ENCODE measurements at places on chromosomes 5 and 9.

- DNase-seq = no peak
Measured at GRCh38 chr5:158942217-158942616, 157.5 kb downstream of the EBF1 start.

DNA sequence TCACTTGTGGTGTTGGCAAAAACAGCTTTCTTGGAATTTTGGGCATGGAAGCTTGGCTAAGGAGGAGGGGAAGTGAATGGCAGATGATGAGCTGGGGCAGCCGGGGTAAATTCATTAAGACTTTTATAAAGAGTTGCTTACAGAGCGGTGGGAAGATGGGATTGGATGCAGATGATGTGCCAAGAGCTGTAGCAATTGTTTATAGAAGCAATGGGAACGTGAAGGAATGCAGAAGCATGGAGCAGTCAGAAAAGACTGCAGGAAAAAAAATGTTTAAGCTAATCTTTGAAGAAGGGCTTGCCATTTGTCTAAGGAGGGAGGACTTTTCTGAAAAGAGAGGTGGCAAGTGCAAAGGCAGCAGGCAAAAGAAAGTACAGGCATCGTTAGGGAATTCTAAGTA is 86.6 kb upstream of the SHISAL2B start:
- no peak for DNase-seq

GRCh38 chr9:1490341-1491232 is 440.4 kb downstream of the DMRT2 start:
- peak; percentile 17 for DNase-seq

- no peak for DNase-seq
Measured at GRCh38 chr9:120918931-120919842, 7.4 kb downstream of the TRAF1 start.

DNA sequence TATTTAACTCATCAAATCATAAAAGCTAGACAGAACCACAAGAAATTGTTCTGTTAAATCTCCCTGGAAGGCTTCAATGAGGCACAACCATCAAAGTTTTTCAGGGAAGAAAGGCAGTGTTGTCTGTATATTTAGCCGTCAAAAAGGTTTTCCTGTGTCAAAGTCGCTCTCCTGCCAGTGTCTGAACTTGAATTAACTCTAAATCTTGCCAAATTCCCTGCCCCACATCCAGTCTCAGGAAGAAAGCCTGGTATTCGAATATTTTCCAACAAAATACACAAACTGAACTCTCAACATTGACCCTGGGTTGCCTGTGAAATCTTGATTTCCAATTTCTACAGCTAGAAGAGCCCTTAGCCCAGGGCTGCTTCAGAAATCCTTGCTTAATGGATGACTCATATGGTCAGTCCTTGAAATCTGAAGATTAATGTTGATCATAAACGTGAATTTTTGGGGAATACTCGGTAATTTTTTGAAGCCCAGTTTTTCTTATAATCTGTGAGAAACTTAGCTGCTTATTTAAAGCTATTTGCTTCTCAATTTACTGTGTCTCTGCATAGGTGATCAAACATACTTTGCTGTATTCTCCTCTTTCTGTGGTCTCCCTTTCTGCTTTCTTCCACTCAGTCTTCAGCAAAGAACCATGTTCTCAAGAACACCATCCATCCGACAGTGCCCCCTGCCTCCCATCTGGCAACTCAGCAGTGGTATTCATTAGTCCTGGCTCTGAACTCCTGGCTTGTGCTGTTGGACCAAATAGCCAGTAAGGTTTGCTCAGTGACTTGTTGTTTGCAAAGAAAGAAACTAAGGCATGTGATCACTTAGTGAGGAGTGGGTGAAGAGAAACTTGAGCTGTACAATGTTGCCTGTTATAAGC is 58.9 kb downstream of the NREP start:
- DNase-seq = no peak

DNA sequence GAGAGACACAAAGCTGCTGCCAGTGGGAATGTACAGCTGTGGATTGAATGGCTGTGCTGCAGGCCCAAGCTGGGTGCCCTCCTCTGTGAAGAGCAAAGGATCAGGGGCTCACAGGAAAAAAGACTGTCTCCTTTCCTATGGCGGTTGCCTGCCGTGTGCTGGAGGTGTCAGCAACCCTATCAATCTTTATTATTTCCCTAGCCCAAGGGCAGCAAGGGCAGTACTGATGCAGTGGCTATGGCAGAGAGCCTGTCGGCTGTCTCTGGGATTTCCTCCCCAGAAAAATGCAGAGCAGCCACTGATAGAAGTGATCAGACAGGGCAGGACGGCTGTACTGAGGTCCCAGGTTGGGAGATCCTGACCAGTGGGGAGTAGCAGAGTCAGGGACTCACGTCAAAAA is 117.3 kb upstream of the CDH12 start:
- no peak for DNase-seq

DNA sequence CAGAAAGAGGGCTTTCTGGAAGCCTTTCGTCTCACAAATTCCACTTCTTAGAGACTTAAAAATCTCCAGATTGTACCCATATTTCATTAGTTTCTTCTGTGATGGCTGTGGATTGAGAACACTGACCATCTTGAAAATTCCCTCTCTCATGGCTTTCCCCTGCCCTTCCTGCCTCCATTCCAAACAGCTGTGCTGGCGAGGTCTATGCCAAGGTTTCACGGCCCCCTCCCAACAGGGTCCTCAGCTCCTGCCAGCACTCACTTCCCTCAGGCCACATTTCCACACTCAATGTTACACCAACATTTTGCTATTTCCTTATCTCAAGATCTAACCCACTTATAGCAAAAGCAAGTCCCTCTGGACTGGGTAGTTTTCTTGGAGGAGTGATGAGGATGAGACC is 40.3 kb upstream of the EQTN start:
- no peak for DNase-seq

GRCh38 chr9:72013292-72013760 is 47.1 kb downstream of the C9orf57 start:
- no peak for DNase-seq

GRCh38 chr9:111944241-111944866 is 47.7 kb downstream of the UGCG start:
- no peak for DNase-seq

GRCh38 chr9:90095682-90096081 is 490.9 kb downstream of the GADD45G start:
- no peak for DNase-seq

DNA sequence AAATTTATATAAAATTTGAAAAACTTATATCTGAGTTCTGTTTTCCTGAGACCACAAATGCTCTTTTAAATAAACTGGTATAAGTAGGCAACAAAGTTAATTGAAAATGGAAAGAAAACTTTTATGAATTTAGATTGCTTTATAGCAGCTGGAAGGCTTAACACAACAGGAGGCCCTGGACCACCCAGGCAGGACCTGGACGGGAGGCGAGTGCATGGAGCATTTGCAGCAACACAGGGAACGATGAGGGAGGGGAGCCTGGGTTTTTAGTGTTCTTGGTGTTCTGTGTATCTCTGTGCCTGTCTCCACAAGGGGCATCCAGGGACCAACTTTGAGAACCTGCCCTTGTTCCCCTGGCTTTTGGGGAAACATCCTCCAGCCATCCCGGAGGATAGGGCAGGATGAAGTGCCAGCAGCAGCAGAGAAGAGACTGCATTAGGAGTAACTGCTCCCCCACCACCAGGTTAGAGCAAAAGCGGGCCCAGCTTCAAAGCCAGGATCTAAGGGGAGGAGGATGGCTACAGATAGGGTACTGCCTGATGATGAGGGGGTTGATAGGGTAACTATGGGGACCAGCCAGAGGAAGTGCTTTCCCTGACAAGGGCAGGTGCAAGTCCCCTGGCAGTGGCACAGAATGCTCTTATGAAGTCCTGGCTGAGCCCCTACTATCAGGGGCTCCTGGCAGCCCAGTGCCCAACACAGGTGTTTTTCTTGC is 6.7 kb upstream of the SPATA31E1 start:
- DNase-seq = no peak

DNA sequence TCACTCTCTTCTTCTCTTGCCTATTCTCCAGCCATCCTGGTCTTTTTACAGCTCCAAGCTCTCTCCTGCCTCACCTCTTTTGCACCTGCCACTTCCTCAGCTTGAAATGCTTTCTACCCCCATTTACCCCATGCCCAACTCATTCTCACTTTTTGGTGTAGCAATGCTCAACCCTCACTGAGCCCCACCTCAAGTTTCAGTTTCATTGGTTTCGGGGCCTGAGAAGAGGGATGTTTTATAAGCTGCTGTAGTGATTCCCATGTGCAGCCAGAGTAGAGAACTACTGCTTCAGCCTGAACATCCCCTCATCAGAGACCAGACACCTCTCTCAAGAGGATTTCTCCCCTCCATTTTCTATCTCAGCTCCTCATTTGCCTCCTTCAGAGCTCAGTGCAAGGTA is 45.2 kb upstream of the FYB1 start:
- no peak for DNase-seq

DNA sequence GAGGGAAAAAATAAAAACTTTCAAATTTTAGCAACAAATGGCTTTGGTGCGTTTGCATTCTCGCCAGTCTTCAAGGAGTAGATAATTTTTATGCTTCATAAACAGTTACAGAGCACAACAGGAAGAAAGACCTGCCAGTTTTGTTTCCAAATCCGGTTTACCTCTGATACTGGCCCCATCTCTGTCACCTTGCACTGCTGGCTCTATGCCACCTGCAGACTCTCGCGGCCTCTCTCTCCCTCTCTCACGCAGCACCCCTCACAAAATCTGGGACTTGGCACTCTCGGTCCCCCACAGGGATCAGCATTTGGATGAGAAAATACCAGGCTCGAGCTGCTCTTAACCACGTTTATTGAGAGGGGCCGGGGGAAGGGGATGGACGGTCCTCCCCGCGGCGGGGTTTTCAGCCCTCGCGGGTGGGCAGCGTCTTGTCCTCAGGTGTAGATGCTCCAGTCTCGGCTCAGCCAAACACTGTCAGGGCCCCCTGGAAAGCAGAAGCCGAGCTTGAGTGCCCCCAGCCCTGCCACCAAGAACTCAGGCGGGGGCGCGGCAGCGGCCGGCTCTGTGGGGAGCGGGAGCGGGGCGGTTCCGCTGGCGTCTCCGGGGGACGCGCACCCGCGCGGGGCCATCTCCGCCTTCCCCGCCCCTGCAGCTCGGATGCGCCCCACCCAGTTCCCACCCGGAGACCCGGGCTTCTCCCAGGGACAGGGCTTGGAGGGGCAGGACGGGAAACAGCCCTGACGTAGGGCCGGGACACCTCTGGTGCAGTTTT is 1.3 kb downstream of the SCGB3A1 start:
- DNase-seq = no peak

DNA sequence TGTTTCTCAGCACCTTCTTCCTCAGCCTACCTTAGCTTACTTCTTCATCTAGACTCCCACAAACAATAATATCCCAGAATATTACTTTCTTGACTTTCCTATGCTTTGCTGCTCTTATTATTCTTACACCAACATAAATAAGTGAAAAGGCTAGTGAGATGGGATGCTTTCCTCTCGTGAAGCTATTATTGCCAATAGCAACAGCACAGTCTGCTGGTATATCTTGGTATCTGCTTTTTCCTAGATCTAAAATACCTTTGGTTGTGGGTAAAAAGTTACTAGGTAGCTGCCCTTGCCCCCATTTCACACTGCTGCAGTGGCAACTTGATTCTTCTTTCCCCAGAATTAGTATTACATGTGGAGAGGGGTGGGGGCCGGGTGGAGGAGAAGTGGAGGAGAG is 26.1 kb upstream of the GLIPR2 start:
- no peak for DNase-seq

- DNase-seq = no peak
Measured at GRCh38 chr9:90499761-90500160, 142.9 kb downstream of the DIRAS2 start.

GRCh38 chr9:90961375-90961774 is 159.8 kb downstream of the SYK start:
- DNase-seq = no peak

GRCh38 chr5:5619546-5619945 is 197.1 kb downstream of the ICE1 start:
- no peak for DNase-seq

DNA sequence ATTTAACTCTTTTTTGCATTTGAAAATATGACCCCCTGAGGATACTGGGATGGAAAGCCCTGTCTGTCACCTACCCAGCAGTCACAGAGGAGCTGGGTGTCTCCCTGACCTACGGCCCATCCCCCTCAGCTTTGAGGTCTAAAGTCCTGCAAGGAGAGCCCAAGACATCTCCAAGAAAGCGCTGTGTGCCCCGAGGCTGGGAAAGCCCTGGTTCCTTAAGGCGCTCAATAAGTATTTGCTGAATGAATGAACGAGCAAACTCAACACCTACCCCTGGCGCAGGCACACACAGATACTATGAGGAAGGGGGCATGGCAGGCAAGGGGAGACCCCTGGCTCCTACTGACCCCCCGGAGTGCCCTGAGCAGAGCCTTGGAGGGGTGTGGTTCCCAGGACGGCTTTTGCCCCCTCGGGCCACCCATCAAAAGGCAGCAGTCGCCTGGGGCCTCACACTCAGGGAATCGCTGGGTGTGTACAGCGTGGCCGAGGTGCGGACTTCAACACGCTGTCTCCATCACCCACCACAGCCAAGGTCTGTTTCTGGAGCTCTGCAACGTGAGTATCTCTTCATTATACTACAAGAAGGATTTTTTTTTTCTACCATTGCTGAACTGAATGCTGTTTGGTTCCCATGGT is 211.6 kb downstream of the ERCC6L2 start:
- DNase-seq = no peak

DNA sequence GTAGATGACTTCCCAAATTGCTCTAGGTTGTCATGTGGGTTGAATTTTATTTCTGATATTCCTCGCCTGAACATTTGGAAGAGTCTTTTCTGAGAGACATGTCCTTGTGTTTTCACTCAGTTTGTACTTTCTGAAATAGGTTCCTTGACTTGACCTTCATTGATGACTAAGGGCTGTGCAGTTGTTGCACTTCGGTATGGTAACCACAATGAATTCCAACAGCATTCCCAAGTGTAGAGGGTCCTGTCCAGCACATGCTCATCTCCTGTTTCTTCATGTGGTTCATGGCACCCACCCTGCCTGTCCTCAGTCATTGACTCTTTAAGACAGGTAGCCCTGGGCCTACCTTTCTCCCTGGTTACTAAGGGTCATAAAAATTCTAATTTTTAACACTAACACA is 527.8 kb downstream of the MTRR start:
- no peak for DNase-seq

GRCh38 chr9:95499046-95499676 is 17.6 kb downstream of the PTCH1 start:
- DNase-seq = no peak

GRCh38 chr5:59617186-59617771 is 276.2 kb downstream of the PDE4D start:
- no peak for DNase-seq

DNA sequence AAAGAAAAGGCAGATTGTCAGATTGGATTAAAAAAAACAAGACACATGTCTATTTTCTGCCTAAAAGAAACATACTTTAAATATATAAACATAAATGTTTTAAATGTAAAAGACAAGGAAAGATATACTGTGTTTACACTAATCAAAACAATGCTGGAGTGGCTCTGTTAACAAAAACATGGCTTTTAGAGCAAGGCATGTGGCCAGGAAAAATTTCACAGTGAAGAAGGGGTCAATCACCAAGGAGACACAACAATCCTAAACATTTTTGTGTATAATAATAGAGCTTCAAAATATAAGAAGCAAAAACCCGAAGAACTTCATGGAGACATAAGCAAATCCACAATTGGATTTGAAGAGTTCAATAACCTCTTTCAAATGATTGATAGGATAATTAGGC is 18.5 kb upstream of the GADD45G start:
- no peak for DNase-seq

GRCh38 chr5:141870871-141871270 is 7.3 kb downstream of the PCDH1 start:
- DNase-seq = no peak

GRCh38 chr5:179819296-179820126 is 1.2 kb upstream of the SQSTM1 start:
- no peak for DNase-seq

Data from left kidney (tissue), 8 donors.